ENCODE measurements at places on chromosomes 7 and 10.

- no peak for DNase-seq
Measured at GRCh38 chr10:78921895-78922294, 146.9 kb upstream of the ZMIZ1 start.

DNA sequence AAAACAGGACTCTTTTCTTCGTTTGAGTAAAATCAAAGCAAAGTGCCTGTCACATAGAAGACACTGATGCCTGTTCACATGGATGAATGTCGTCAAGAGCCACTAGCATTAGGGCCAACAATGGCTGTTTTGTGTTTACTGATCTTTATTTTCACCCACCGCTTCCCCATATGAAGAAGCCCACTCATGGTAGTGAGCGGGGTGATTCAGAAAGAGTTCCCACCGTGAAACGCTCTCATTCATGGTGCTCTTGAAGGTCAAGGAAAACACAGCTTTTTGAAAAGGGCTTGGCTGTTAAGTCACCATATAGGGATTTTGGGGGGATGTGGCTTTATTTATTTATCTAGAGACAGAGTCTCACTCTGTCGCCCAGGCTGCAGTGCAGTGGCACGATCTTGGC is 12.5 kb downstream of the PROSER2 start:
- DNase-seq = no peak

DNA sequence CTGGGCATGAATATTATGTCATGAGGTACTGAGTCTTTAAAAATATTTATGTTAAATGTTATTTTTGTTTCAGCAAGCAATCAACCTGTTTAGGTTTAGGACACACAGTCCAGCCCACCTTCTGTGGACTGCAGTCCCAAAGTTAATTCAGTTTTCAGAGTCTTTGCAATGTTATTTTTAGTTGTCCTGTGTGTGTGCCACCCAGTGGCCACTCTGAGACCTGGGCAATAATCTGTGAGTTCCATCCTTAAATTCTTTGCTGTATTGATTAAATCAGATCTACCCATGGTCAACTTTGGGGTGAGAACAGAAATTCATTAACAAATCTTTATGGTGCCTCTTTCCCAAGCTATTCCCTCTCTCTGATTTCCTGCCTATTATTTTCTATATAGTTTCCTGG is 415.1 kb downstream of the CCSER2 start:
- DNase-seq = no peak

DNA sequence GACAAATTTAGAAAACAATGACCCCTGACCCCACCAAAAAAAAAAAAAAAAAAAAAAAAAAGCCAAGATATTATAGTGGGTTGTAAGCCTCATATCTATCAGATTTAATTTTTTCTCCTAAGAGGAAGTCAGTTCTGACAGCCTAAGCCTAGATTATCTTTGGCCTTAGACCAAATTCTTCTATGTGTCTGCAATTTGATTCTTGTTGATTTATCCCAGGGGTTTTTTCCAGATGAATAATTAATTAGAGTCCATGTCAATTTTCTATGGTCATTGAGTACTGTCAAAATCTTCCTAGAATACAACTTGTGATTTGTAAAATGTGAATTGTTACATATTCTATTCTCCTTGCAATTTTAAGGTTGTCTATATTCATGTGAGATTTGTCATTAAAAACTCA is 151.6 kb upstream of the CACNA2D1 start:
- DNase-seq = no peak

- DNase-seq = no peak
Measured at GRCh38 chr10:43340619-43341018, 30.8 kb upstream of the FXYD4 start.

GRCh38 chr7:40382145-40382544 is 247.3 kb downstream of the SUGCT start:
- DNase-seq = no peak

DNA sequence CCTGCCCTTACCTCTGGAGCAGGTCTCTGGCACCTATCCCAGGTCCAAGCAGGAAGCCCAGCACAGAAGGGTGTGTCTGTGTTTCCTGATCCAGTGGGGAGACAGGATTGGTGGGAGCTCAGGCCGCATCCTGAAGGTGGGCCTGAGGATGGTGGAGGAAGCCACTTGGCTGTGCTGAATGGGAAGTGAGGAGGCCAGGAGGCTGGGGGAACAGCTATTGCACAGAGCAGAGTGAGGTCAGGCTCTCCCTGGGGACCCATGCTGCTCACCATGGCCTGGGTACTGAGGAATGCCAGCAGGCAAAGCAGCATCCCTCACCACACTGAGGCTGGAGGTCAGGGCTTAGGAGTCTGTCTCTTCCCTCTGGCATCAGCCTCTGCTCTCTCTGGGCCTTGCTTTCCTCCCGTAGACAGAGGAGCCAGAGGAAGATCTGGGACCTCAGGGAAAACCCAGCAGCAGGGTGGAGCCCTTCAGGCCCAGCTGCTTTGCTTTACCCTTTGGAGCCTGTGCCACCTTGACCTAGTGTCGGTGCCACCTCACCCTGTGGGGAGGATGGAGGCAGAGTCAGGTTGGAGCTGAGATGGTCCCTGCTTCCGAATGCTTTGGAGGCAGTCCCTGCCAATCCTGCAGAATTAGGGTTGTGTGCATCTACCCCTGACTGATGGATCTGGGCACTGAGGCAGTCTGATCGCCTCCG is 39.0 kb downstream of the CDH23 start:
- DNase-seq = no peak

DNA sequence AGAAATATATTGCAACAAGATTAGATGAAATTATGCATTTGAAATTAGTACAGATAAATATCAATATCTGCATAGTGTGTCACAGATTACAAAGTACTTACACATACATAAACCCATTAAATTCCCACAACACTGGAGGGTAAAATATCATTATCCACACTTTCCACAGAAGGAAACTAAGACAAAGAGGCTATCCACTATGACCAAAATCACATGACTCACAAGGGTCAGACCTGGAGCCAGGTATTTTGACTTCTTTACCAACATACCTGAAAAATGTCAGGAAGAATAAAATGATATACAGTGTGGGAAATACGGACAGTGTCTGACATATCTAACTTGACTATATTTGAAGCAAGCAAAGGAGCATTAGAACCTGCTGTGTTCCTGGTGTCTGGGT is 34.1 kb downstream of the HYCC1 start:
- DNase-seq = no peak

DNA sequence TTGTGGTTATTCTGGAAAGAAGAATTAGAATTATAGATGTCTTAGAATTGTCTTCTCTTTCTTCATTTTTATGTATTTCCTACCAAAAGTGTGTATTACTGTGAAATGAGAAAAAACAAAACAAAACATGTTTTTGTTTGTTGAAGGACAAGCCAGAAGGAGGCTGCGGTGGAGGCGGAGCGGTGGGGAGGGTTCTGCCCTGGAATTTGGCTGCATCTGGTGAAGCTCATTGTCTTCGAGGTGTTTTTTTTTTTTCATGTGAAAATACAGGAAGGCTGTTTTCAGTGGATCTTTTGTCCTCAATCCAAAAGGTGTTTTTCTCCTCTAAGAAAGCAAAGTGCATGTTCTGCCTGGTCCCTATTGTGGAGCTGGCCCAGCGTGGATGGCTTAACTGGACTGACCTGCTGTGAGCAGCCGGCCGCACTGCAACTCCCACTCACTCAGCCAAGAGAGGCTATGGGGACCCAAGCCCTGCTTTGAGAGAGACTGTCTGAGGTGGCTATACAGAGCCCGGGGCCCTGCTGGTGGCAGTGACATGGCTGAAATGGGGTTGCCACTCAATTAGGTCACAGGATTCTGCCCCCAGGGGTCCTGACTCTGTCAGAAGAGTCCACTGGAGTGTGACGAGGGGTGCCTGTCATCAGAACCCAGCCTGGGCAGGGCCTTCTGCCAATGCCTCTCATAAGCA is 184.9 kb upstream of the MKI67 start:
- DNase-seq = no peak

DNA sequence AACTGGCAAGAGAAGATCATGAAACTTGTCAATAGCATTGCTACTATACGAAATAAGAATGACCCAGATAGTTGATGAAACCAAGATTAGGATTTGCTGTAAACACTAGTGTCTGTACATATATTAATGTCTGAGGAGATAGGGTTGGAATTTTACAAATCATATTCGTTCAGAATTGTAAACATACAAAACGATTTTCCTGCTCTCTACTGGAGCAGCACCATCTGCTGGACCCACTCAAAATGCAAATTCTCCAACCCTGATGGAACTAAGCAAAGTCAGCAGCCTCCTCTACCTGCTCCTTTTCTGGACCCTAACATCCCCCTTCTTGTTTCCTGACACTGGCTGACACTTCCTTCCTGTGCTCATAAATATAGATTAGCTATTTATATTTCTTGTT is 29.4 kb upstream of the SGMS1 start:
- no peak for DNase-seq

- DNase-seq = peak; percentile 49
Measured at GRCh38 chr10:60646966-60647796, 131.1 kb upstream of the CDK1 start.

DNA sequence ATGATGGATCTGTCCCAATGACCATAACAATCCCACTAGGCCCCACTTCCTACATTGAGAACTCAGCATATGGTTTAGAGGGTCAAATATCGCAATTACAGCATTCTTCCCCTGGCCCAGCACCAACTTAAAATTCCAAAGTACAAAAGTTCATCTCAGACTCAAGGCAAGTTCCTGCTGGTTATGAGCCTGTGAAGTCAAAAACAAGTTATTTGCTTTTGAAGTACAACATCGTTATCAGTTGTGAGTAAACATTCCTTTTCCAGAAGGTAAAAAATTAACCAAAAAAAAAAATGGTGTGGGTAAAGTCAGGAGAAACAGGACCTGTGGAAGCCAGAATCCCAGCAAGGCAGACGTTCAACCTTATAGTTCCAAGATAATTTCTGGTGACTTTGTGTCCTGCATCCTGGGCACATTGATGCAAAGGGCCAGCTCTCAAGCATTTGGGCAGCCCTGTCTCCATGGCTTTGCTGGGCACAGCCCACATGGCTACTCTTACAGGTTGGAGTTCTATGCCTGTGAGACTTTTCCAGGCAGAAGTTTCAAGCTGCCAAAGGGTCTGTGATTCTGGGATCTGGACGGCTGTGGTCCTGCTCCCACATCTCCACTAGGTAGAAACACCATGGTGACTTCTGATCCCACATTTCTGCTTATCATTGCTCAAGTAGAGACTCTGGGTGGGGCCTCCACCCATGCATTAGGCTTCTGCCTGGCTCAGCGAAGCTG is 37.5 kb downstream of the AKR1C8 start:
- DNase-seq = no peak

GRCh38 chr10:94183666-94184264 is 179.0 kb downstream of the NOC3L start:
- DNase-seq = peak; percentile 35

- no peak for DNase-seq
Measured at GRCh38 chr10:10515479-10516204, 502.0 kb upstream of the CELF2 start.

DNA sequence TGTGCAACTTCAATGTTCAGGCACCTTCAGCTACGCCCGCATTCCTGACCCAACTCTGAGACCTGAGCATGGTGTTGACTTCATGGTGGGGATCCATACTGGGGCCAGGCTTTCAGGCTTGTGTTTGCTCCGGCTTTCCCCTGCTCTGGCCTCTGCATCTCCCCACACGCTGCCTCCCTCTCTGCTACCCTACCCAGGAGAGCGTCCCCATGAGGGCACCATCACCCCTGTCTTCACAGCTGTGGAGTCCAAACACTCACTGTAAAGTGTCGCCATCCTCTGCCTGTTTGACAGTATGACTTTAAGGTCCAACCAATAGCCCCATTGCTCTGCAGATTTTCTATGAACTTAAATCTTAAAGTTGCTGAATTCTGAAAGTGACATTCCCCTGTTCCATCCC is 199.0 kb upstream of the GRB10 start:
- DNase-seq = no peak

GRCh38 chr7:19932549-19933249 is 159.3 kb upstream of the TMEM196 start:
- DNase-seq = no peak

DNA sequence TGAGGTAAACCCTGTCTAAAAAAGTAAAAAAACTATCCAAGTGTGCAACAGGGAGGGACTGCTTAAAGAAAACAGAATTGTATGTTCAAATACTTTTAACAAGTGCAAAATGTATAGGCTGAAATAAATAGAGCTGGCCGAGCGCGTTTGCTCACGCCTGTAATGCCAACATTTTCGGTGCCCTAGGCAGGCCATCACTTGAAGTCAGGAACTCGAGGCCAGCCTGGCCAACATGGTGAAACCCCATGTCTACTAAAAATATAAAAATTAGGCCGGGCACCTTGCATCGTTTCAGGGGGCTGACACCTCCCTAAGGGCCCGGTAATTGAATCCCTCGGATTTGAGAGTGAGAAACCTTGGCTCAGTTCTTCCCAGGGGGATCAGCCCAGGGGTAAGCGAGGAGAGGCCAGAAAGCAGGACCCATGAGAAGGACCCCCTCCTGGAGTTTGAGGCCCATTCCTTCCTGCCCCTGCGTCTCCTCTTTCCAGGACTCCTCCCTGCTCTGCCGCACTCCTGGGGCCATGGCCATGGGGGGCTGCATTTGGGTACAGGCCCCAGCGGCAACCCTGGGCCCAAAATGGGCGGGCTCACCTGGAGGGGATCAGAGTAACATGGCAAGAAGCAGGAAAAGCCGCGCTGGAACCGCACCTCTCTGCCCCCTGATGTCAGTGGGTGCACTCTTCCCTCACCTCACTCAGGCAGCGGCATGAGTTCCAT is 75.5 kb upstream of the TMEM248 start:
- DNase-seq = no peak

- no peak for DNase-seq
Measured at GRCh38 chr7:84336303-84336702, 141.7 kb upstream of the SEMA3A start.

Measured in activated CD4-positive, alpha-beta T cell treated with anti-CD3 and anti-CD28 coated beads for 48 hours (primary cell).